Activated naive CD4-positive, alpha-beta T cell (primary cell): ENCODE measurements at places on chromosomes 2 and 18.

DNA sequence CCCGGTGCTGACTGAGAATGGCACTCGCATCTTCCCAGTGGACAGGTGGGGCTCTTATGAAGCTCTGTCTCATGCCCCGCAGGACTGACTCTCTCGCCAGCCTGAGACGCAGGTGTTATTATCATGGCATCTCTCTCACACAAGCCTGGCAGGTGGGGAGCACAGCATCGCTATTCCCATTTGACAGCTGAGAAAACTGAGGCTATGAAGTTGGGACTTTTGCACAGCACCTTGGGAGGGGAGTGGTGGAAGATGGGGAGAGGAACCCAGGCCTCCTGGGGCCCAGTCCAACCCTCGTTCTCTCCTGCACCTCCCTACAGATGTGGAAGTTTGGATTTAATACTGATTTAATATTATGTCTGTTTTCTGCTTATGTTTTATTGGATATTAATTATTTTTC lies 9.0 kb upstream of the NTSR2 start:
- no peak for DNase-seq

DNA sequence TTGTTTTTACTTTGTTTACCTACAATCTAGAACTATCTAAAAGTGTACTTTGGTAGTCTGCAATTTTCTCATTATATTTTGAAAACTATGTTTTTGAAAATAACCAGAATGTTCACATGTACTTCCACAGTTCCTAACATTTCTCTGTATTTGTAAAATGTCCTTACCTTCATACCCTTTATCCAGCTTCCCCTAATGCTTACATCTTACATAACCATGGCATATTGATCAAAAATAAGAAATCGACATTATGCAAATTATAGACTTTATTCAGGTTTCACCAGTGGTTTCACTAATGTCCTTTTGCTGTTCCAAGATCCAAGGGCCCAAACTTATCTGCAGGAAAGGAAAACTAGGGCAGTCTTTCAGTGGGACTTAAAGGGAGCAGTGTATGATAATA lies 114.1 kb downstream of the PLEKHM3 start:
- DNase-seq: no peak

DNA sequence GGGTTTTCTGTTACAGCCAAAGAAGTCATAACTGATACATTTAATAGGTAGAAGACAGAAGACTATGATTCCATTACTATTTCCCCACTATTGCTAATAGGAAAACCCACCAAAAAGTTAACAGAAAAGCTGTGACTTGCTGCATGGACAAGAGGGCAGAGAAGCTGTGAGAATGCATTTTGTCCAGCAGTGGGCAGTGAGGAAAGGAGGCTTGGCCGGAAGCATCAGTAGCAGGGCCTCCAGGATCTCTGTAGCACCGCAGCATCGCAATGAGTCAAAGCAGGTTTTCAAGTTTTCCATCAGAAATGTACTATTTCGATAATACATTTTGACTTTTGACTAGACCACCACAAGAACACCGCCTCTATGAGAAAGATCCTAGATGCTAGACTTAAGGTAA lies 24.9 kb downstream of the MYO5B start:
- no peak for DNase-seq

DNA sequence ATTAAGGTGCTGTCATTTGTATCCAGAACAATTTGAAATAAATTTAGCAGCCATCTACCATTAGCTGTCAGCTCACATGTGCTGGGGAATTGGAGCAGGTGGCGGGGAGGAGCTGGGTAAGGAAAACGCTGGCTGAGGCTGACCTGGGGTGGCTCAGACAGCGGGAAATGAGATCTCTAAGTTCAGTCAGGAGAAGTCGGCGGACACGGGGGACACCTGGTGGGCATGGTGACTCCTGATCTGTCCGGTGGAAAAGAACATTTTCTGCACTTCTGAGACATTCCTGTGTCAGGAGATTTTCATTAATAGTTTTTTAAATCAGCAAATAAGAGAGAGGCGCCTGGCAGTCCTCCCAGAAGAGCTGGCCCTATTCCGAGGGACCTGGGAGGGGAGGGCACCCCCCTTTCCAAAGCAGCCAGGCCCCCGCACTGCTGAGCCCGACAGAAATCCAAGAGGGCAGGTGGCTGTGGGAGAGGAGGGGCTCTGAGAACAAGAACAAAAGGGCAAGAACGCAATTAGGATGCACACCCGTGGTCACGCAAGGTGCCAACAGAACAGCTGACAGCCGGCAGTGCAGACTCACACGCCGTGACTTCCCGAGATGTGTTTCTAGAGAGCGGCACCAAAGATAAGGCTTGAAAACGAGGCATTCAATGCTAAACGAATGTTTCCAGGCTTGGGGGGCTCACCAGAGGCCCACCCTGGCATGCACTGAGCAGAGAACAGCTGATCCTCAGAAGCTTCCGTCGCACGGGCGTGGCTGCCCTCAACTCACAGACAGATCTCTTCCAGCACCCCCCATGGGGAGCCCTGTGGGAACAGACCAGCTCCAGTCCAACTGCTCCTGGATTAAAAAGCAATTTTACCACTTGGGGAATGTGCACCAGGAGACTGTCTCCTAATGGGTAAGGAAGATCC lies 26.4 kb downstream of the SLC66A2 start:
- DNase-seq: no peak

DNA sequence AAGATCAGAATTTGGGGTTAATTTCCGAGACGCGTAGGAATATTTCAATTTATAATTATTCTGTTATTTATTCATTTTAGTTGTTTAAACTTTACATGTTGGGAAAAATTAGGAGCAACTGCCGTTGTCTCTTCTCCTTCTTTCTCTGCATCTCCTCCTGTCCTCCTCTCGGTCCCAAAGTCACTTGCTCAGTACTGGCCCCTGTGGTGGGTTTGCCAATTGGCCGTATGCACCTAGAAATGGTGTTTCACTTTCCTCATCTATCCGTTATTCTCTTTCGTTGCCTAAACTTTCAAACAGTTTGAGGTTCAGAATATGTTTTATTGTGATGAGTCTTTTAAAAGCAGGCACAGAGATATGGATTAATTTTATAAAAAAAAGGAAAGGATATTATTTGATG lies 517.9 kb downstream of the PLCL1 start:
- no peak for DNase-seq

DNA sequence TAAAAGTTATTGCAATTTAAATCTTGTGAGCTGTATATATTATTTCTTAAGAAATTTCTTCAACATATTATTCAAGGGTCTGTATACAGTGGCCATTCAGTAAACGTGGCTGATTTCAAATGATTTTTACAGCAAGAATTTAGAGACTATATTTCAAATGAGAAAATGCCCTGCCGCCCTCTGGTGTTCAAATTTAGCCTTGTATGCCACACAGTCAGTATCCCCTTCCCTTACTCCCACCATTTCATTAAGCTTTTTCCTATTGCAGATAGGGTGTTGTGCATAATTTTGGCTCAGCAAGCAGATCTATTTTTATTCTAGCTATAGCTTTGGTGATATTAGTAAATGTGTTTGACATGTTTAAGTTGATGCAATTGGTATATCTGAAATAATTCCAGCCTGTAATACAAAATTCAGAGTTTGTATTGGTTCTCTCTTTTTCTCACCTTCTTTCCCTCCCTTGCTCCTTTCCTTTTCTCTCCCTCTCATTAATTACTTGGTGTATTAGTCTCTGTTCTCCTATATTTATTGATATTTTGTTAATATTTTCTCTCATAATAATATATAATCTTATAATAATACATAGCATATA lies 22.8 kb upstream of the SCN7A start:
- no peak for DNase-seq

- DNase-seq: no peak
These were observed 38.4 kb downstream of the CAPN13 start for GRCh38 chr2:30768708-30769480.

DNA sequence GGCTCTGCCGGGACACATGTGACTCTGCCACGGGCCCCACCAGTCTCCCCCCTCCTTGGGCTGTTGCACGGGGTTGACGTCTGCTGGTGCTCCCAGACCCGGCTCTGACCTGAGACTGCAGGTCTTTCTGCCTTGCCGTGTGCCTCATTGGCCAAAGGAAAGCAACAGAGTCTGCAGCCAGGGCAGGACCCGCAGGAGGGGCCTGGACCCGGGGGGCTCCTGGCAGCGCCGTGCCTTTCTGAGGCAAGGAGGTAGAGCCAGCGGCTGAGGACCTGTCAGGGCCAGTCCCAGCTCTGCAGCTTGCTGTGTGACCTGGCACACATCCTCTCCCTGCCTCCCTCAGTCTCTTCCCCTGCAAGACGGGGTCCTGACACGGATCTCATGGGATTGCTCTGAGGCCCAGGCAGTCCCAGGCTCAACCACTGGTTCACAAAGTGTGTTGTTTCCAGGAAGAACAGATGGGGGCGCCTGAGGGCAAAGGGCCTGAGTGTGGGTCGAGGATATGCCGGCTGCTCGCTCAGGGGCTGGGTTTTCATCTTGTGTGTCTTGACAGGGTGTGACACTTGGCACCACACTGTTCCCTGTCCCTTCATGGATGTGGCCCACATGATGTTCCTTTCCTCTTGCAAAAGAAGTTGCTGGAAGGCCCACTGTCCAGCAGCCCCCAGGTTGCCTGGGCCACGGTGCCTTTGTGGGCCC lies 9.0 kb downstream of the CAPN10 start:
- DNase-seq: no peak

GRCh38 chr2:168529054-168529833 lies 73.2 kb downstream of the CERS6 start:
- DNase-seq: no peak

- no peak for DNase-seq
These were observed 131.9 kb downstream of the MYO1B start for GRCh38 chr2:191376981-191377629.

DNA sequence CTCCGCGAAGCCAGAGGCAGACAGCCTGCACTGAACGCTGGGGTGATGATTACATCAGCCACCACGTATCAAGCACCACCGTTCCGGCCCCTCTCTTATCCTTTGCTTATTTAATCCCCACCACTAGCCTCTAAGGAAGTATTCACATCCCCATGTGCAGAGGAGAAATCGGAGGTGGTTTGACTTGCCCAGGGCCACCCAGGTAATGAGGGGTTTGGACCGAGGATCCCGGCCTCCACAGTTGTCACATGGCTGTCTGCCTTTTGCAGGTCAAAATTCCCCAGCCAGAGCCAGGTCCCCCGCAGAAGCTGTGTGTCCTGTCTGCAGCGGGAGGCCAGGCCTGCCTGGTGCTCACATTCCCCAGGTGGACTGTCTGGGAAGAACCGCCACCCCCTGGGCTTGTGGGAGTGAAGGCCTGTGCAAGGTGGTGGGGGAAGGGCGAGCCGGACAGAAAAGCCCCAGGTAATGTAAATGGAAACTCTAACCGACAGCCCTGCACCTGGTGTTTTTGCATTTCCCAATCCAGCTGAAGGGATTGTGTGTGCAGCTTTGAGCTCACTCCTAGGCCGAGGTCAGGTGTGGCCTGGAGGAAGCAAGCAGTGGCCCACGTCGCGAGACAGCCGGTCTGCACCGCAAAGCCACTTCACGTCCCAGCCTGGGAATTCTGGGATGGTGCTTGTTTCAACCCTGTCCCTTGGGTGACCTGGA lies 108.5 kb upstream of the ID2 start:
- DNase-seq: no peak

GRCh38 chr2:9695941-9696340 lies 65.1 kb upstream of the YWHAQ start:
- no peak for DNase-seq

- DNase-seq: no peak
These were observed 262.6 kb downstream of the AGAP1 start for GRCh38 chr2:235756491-235756890.

DNA sequence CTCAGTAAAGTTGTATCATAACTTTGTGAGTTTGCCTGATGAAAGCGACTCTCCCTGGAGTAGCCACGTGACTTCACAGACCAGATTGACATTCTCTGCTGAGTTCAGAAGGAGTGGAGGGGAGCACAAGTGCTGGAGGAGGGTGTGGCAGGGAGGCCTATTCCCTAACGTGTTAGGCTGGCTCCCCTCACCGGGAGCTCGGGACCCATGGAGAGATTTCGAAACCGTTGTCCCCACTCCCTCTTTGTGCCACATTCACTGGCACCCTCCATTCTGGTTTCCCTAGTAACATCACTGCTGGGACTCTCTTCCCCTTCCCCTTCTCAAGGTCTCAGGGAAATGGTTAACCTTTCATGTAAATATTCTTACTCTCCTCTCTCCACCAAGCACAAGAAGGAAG lies 279.9 kb downstream of the ALPK2 start:
- DNase-seq: no peak

DNA sequence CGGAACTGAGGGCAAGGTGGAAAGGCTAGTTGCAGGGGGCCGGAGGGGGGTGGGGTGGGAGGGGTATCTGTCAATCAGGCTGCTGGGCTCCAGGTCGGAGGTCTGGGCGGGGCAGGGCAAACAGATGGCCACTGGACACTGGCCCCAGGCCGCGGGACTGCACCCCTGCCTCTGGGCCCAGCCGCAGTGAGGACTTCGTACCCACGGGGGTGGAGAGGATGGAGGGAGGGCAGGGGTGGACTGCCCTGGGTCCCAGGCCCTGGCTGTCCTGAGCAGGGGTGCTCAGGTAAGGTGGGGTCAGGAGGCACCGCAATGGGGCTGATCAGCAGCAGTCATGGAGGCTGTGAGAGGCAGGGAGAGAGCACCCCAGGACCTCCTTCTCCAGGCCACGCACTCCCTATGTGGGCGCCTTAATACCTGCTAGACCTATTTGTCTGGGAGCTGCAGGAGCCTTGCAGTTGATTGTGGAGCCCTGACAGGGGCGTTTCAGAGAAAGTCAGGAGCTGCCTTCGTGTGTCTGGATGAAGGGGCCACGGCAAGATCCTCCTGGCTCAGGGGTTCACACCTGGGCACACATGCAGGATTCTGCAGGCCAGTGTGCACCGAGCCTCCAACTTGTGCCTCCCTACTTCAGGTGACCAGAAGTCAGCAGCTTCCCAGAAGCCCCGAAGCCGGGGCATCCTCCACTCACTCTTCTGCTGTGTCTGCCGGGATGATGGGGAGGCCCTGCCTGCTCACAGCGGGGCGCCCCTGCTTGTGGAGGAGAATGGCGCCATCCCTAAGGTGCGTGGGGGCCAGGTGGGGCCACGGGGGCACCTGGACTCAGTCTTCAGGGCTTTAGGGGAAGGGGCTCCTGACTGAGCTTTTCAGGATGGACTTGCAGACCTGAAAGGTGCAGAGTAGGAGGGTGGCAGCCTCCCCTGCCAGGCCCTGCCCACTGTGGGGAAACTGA lies 1.5 kb downstream of the CTDSP1 start:
- DNase-seq: no peak
